ENCODE measurements at places on chromosomes 5 and 9.

- no peak for DNase-seq
These were observed 4.2 kb downstream of the SIL1 start for GRCh38 chr5:139193928-139194327.

DNA sequence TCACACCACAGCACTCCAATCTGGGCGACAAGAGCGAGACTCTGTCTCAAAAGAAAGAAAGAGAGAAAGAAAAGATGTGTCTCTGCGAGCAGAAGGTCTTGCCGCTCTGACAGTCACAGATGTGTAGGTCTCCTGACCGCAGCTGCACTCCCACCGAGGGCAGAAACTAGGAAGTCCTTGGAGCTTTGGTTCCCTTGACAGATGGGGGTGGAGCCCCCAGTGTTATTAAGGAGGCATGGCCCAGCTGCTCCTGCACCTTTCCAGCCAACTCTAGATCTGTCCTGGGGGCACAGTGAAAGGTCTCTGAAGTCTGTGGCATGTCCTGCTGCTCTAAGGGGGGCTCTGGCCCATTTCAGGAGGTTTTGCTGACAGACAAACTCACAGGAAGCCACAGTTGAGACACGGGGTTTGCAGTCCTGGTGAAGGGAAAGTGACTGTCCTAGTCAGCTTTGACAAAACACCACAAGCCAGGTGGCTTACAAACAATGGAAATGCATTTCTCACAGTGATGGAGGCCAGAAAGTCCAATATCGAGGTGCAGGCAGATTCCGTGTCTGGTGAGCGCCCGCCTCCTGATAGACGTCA is 9.0 kb upstream of the DIPK1B start:
- DNase-seq: no peak

DNA sequence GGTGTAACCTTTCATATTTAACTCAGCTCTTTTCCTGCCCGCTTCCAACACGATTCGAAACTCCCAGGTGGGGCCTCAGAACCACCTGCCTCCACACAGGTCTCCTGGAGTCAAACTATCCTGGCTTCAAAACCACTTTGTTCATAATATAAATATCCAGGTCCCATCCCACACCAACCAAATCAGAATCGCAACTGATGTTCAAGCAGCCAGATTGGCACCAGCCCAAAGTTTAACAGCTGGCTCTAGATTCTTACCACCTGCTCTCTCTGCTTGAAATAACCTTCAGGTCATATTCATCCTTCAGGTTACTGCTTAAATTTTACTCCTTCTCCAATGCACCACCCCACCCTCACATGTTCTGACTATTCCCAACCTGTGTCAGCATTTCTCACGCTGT is 231.4 kb upstream of the TRPM3 start:
- no peak for DNase-seq

GRCh38 chr5:177366528-177367322 is 9.0 kb downstream of the RGS14 start:
- DNase-seq: no peak

DNA sequence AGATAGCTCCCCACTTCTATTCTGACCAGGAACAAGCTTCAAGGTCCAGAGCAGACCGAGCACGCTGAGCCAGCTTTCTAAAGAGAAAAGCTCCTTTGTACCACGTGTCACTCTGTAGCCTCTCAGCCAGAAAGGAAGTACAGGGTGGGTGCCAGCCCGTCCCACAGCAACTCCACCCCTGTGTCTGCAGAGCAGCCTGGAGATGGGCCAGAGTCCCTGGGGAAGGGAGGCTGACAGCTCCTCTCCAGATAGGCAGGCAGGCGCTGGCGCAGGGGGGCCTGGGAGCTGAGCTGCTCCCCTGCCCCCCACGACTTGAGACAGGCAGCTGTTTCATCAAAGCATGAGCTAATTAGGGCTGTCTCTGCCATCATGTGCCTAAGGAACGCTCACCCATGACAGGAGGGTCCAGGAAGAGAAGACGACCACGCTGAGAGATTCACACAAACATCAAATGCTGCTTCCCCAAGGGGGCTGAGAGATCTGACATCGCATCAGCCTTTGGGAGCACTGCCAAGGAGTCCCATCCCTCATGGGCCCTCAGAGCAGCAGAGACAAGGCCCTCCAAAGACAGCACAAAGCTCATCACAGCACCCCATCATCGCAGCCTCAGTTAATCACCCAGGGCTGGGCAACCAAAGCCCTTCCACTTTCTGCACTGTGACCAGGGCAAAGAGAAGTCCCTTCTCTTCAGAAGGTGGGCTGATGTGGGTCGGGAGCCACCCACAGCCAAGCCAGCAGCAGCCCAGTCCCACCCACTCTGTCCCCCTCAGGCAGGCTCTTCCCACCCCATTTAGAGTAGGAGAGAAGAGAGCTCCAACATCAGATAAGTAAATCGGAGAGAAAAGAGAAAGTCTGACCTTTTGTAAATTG is 78.5 kb upstream of the LRRTM2 start:
- no peak for DNase-seq

DNA sequence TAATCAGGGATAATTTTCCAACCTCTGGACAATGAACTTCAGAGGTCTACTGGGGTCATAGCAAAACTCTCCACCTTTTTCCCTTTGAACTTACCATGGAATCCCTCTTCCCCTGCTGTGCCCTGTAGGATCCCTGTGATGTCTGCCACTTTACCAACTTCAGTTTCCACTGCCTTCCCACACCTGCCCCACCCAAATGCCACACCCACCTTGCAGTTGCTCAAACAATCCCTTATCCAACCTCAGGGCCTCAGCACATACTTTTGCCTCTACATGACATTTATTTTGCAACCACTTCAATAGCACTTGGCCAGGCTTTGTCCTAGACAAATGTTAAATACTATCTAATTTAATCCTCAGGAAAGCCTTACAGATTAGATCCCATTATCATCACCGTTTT is 463.7 kb upstream of the WWC1 start:
- DNase-seq: no peak

DNA sequence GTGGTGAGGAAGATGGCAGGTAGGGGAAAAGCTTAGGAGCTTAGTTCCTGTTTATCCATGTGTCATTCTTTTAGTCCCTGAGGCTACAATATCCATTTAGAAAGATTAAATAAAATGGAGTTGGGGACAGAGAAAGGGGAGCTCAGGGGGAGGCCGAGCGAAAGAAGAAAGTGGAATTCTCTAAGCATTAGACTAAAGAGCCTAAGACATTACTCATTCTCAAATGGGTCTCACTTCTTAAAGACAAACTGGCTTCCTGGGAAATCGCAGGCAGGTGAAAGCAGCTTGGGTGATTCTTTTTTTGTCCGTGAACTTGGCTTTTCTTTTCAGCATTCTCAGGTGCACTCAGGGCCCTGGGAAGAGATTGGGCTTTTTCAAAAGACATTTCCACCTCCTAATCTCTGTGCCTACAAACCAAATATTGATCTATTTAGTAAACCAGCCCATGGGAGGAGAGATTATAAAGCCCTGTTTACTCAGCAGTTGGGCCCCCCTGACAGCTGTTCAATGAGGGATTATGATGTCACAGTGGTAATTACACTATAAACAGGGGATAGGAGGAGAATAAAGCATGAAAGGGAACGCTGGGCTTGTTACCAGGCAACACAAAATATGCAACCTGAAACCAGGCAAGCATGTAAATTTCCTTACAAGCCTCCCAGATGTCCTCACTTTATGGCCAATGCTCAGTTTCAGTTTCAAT is 584.0 kb downstream of the ACTL7B start:
- no peak for DNase-seq

- no peak for DNase-seq
These were observed 81.7 kb downstream of the MUSK start for GRCh38 chr9:110750272-110750671.

GRCh38 chr9:116482740-116483139 is 204.4 kb upstream of the TRIM32 start:
- DNase-seq: no peak

DNA sequence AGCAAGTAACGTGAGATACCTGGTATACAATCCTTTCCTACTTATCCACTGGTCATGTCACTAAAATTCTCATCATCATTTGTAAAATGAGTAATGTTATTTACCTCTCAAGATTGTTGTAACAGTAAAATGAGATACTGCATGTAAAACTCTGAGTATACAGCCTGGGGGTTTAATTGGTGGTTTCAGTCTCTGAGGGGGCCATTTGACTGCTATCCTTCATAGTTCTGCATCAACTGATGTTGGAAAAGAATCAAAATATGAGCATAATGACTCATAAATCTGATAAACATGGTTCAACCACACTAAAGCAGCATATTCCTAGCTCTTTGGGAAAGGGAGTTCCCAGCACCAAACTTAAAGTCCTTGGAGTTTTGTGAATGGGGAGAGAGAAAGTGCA is 181.0 kb upstream of the GHR start:
- no peak for DNase-seq

DNA sequence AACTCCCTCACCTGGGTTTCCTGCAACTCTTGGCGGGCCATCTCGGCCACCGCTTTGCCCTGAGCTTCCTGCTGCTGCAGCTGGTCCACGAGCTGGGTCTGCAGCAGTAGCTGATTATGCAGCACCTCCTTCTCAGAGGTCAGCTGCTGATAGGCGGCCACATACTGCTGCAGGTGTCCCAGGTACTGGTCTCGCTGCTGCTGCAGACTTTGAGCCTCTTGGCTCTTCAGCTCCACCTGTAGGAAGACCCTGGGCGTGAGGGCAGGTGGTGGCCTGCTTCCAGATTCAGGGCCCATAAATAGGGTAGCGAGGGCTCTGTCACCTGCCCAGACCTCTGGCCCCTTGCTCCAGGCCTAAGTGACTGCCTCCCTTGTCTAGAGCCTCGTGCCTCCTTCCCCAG is 16.7 kb downstream of the GOLGA2 start:
- DNase-seq: no peak

DNA sequence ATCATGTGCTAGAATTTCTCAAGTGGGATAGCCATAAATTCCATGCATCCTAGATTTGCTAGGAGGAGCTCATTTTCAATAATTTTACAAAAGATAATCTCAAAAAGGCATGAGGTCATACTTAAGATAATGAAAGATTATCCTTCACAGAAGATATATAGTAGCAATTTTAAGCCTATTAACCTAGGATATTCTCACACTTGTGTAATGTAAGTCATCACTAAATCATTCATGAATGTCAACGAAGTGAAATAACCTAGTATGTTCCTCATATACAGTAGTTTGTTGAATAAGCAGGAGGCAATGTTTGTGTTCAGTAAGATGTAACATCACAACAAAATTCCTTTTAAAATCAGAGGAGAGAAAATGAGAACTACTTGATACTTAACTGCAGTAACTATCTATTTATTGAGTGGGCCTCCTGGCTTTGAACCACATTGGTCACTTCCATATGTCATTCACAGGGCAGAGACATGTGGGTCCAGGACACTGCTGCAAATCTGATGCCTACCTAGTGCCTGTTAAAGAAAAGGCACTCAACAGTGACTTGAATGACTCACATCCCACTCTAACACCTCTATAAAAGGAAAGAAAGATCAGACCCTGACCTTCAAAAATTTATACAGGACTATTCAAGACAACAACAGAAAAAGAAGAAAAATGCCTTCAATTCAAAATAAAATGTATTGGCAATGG is 8.2 kb downstream of the LIFR start:
- DNase-seq: no peak

DNA sequence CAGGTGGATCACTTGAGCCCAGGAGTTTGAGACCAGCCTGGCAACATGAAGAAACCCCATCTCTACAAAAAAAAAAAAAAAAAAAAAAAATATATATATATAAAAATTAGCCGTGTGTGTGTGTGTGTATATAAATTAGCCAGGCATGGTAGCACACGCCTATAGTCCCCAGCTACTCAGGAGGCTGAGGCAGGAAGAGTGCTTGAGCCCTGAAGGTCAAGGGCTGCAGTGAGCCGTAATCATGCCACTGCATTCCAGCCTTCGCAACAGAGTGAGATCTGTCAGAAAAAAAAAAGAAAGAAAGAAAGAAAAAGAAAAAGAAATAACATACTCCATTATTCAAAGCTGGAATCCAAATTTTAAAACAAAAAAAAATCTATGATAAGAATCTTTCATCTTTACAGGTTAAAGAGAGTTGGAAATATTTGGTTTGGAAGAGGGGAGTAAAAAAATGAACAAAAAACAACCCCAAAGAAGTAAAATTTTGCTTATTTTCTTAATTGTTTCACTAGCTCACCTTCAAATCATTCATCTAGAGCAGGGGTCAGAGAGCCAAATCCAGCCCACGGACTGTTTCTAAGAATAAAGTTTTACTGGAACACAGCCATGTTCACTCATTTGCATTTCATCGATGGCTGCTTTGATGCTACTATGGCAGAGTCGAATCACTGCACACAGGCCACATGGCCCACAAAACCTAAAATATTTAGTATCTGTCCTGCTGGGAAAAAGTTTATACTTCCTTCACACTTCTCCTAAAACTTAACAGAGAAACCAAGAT is 109.9 kb downstream of the DROSHA start:
- no peak for DNase-seq

DNA sequence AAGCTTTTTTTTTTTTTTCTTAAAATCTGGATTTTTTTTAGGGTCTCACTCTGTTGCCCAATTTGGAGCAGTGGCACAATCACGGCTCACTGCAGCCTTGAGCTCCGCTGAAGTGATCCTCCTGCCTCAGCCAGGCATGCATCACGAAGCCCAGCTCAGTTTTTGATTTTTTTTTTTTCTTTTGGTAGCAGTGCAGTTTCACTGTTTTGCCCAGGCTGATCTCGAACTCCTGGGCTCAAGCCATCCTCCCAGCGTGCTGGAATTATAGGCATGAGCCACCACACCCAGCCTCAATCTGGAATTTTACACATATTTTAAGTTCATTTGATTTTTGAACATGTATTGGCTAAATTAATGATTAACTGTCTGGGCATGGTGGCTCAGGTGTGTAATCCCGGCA is 36.3 kb downstream of the TRIO start:
- no peak for DNase-seq

GRCh38 chr5:122401976-122402725 is 90.1 kb downstream of the SNCAIP start:
- no peak for DNase-seq

- no peak for DNase-seq
These were observed 1.3 kb downstream of the HINT2 start for GRCh38 chr9:35813434-35814105.

GRCh38 chr9:83239747-83240146 is 176.8 kb upstream of the RASEF start:
- no peak for DNase-seq

GRCh38 chr5:4206127-4206526 is 610.5 kb downstream of the IRX1 start:
- no peak for DNase-seq

DNA sequence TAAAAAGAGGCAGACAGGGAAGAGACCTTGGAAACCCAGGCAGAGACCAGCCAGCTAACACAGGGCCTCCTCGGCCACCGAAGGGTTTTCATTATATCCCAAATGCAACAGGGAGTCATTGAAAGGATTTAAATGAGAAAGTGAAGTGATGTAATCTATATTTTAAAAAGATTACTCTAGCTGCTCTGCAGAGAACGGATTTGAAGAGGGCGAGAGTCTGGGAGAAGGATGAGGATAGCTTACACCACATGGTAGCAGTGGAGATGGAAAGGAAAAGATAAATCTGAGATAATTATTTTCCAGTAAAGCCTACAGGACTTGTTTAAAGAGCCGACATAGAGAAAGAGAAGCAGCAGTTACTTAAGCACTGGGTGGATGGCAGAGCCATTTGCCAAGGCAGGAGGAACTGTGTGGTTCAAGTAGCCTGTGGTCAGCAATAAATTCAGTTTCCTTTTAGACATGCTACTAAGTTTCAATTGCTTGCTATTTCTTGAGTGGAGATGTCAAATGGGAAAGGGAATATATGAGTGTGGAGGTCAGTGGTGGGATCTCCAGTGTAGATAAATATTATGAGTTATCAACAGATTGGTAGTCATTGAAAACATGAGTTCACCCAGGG is 9.3 kb downstream of the FBN2 start:
- DNase-seq: no peak

GRCh38 chr5:14667770-14668169 is 3.3 kb downstream of the OTULIN start:
- DNase-seq: no peak

GRCh38 chr5:141950207-141951005 is 7.6 kb downstream of the PCDH12 start:
- no peak for DNase-seq

Measured in stimulated activated CD8-positive, alpha-beta memory T cell treated with anti-CD3 and anti-CD28 coated beads, Interleukin-15, amount 100 ng/mL, for 4 hours (primary cell).